ENCODE measurements at places on chromosomes 16 and 17. TPM values are rescaled to one million over a fixed set of nuclear protein-coding genes. Genes with fewer than 3 reads are reported as not detected.

Gene SYT17
- 3.7 TPM for total RNA-seq

Gene SLC13A2
- total RNA-seq, result not detected

Gene NAGS
- 2.0 TPM for total RNA-seq

Gene ZG16B
- total RNA-seq, result not detected

Gene HIC1
- 75.1 TPM for total RNA-seq

Gene KRTAP3-1
- total RNA-seq, result not detected

Gene PAGR1
- 15.2 TPM for total RNA-seq

Gene CDT1
- 4.3 TPM for total RNA-seq

Gene KANSL1
- 41.0 TPM for total RNA-seq

Gene TP53TG3B
- not detected for total RNA-seq

Gene PKMYT1
- total RNA-seq, result 2.5 TPM

Gene CSH2
- total RNA-seq, result not detected

Gene LITAF
- total RNA-seq, result 0.90 TPM

Gene TM4SF5
- total RNA-seq, result not detected

Gene SAMD14
- total RNA-seq, result 2.8 TPM

Gene ALOX15
- total RNA-seq, result not detected

Gene AOC3
- total RNA-seq, result 0.26 TPM

Gene LLGL2
- total RNA-seq, result 12.6 TPM

Gene TRPV2
- 36.8 TPM for total RNA-seq

Gene PPM1E
- total RNA-seq, result under 0.01 TPM

Gene C17orf50
- total RNA-seq, result not detected

Gene NOG
- total RNA-seq, result 1.1 TPM

Gene ST6GALNAC2
- 0.25 TPM for total RNA-seq

Gene RARA
- 5.1 TPM for total RNA-seq

Gene ADGRG1
- total RNA-seq, result 15.3 TPM

Gene TEX19
- not detected for total RNA-seq

Gene PRKCA
- 3.6 TPM for total RNA-seq

Gene SPIRE2
- total RNA-seq, result 2.4 TPM

Gene CLEC16A
- total RNA-seq, result 15.3 TPM

Gene HASPIN
- 3.5 TPM for total RNA-seq

Gene ZNF597
- total RNA-seq, result 1.5 TPM

Gene TRIM65
- total RNA-seq, result 31.9 TPM

Gene XYLT1
- total RNA-seq, result 1.0 TPM

Gene SPATA22
- total RNA-seq, result not detected

Gene SLC5A10
- total RNA-seq, result not detected

Gene DHRS7C
- total RNA-seq, result not detected

Gene CDK5RAP3
- total RNA-seq, result 47.8 TPM

Gene ANKRD40CL
- not detected for total RNA-seq

Gene EME1
- total RNA-seq, result 2.6 TPM
